Cardiac fibroblast (primary cell): ENCODE measurements at places on chromosomes 4 and X.

- DNase-seq: no peak
These were observed 854.3 kb downstream of the C4orf33 start for GRCh38 chr4:129950217-129950616.

- peak; percentile 67 for DNase-seq
These were observed 109.9 kb upstream of the SMIM10 start for GRCh38 chrX:134880866-134881265.

DNA sequence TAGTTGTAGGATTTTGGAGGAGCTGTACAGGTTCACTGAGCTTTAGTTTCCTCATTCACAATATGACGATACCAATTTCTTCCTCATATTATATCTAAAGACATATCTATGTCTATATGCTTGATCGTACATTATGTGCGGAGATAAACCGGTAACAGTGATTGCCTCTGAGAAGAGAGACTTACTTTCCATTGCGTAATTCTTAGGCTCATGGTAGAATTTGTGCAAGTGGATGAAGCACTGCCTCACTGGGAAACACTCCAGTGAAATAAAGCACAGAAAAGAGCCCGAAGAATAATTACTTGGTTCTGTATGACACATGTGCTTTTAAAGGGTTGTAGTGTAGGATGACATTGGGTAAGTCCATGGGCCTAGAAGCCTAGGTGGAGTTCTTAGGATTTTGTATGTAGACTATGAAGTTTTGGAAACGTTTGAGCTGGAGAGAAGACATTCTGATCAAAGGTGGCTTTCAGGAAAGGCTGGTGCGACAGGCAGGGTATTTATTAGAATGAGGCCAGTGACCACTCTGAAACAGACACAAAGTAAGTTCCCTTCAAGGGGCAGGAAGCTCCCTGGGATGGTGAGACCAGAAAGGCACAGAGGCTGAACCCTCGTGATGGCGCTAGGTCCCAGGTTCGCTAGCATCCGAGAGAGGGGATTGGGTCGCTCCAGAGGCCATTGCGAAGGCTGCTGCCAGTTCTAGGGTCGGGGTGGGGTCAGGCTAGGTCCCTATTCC lies 649 bp upstream of the VBP1 start:
- no peak for DNase-seq

DNA sequence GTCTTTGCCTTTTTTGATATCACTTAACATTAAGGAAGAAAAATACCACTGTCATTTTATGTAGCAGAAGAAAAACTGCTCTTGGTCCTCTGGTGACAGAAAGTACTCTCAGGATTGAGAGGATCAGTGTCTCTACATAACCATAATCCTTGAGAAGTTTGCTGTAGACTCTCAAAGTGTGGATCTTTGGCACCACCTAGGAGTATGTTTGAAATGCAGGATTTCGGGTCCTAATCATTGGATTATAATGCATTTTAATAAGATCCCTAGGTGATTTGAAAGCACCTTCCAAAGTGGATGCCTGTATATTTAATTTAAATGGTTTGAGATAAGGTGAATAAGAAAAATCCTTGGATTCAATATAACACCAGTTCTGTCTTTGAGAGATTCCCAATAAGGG lies 23.2 kb downstream of the MOB1B start:
- DNase-seq: no peak

DNA sequence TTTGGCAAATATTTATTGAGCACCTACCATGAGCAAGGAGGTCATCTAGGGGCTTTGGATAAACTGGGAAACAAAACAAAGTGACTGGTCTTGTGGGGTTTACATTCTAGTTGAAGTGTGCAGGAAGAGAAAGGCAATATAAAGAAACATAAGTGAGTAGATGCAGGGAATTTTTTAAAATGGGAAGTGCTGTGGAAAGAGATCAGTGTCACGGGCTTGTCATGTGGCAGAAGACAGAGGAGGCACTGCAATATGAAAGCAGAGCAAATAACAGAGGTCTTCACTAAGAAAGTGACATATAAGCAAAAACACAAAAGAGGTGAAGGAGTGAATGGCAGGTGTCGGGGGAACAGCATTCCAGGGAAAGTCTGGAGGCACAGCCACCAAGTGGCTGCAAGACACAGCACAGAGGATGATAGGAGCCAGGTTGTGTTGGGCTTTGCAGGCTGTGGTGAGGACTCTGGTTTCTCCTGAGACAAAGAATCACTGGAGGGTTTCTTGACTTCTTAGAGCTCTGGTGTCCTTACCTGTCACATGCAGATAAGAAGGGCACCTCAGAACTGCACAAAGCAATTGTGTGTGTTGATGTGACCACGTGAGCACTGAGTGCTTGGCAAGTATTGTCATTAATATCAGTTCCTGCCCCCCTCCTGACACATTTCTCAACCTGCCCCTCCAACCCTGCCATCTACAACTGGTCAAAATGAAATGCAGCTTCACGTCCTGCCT lies 143.5 kb downstream of the TSPAN5 start:
- no peak for DNase-seq

DNA sequence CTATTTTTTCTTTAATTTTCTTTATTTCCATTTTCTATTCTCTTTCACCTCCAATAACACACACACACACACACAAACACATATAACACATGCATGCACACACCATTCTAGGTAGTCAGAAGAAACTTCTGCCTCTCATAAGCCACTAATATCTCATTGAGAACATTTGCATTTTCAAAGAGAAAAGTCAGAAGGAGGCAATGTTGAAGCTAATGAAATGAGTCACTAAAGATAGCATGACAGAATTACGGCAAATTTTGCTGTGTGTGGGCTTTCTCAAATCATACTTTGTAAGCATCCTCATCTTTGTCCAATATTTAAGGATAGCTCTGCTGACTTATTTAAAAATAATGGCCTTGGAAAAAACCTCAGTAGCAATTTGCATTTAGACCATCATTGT lies 291.3 kb downstream of the GUCY2F start:
- DNase-seq: no peak

- DNase-seq: peak; percentile 87
These were observed 76.9 kb upstream of the SCOC start for GRCh38 chr4:140296335-140297220.

DNA sequence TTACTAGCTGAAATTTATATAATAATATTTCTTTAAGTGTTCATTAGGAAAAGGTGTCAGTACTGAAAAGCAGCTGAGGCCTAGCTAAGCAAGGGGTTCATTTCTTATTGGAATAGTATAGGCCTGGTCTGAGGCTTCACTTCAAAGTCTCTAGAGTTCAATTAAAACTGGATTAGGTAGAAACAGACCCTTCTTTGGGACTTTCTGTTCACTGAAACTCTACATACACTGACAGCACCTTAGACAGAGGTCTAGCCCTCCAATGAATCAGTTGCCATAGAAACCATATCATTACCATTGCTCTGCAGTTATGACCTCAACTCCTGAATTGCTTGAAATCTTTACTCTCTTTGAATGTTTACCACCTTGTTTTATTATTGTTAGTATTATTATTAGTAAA lies 86.4 kb upstream of the MAB21L2 start:
- DNase-seq: no peak

DNA sequence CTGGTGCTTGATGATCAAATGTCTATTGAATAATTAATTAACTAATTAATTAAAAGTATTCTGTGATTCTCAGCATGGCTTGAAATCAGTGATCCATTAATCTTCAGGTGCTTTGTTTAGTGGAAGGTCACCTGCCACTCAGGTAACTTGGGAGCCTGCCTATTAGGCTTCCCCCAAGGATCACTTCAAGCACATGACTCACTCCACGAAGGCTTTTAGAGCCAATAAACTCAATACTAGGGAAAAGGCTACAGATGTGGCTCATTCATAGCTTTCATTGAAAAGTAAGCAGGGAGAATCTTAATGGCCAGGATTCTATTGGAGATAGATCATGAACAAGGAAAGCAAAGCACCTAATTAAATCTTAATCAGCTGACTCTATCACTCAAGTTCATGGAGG lies 21.3 kb downstream of the AREG start:
- no peak for DNase-seq

- no peak for DNase-seq
These were observed 370.0 kb downstream of the GPAT3 start for GRCh38 chr4:83905952-83906351.

DNA sequence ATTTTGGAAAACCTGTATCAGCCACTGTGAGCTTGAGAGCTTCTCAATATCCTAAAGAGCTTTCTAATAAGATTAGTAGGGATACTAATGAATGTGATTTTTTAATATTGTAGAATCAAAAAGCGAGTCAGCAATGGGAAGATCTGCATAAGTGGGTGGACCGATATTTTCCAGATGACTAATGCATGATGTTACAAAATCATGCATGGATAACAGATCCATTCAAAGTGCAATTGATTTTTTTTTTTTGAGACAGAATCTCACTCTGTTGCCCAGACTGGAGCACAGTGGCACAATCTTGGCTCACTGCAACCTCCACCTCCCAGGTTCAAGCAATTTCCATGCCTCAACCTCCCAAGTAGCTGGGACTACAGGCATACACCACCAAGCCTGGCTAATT lies 7.3 kb upstream of the CLDN2 start:
- peak; percentile 34 for DNase-seq

- DNase-seq: no peak
These were observed 536 bp downstream of the OTUD5 start for GRCh38 chrX:48956728-48957414.

- no peak for DNase-seq
These were observed 28.4 kb upstream of the RPS6KA6 start for GRCh38 chrX:84216406-84216805.

GRCh38 chr4:172898715-172899114 lies 269.9 kb upstream of the GALNT7 start:
- no peak for DNase-seq

- DNase-seq: no peak
These were observed 46.8 kb downstream of the HTRA3 start for GRCh38 chr4:8316251-8316771.

DNA sequence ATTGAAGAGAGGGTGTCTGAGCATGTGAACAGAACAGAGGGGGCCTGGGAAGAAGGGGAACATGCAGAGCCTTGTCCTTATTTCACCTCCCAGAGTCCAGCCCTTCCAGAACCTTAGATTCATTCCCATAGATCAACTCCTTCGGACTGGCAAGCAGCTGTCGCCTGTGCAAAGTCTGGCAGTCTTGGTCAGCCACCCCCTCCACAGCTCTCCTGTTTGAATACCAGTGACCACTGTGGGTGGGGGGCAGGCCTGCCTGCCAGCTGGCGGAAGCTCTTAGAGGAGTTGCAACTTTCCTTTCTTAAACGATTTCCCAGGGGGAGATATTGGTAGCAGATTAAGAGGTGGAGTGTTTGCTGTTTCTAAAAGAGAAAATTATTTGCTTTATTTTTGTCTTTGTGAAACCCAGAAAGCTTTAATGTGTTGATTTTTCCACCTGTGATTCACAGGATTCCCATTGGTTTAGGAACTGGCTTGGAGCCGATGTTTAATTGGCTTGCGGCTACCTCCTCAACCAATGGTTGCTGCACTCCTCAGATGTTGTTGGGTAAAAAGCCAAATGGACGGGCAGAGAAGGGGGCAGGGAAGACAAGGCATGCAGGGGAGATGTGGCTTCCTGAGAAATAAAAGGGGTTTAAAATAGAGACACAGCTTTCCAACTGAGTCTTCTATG lies 62.2 kb upstream of the PRPS1 start:
- DNase-seq: peak; percentile 36

DNA sequence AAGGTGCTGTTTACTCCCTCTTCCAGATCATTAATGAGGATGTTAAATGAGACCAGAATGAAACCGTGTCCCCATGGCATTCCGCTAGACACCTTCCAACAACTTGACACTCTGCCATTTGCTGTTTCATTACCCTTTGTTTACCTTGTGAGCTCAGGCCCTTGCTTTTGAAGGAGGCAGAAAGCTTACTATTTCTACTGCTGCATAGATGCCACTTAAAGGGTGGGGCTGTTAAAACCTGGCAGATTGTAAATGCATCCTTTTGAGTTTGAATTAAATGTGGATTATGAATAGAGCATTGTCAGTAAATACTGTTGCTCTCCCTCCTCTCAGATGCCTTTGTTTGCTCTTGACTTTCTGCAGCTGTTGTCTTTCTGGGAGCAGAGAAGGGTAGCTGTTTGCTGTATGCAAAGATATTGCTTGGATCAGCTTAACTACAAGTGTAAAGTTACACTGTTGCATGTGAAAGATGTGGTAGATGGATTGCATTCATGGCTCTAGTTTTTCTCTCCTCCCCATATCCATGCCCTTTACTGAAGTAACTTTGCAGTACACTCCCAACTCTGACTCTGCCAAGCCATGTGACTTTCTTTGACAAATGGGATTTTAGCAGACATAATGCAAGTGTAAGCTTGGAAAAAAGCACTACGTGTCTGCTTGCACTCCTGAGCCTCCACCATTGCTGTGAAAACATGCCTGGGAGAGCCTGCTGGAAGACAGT lies 75.0 kb upstream of the DHX15 start:
- no peak for DNase-seq

DNA sequence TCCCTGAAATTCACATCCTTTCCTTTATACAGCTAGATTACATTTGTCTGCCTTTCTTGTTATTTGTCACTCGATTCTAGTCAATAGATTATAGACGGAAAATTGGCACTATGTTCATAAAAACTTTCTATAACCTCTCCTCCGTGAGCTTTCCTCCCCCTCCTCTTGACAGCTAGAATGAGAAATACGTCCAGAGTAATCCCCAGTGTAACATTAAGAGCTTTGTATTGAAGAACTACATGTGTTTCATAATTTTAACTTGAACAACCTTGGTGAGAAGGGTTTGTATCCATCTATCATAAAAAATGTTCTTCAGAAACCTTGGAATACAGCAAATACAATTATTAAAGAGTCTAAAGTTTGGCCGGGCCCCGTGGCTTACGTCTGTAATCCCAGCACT lies 1707.4 kb downstream of the PCDH7 start:
- DNase-seq: no peak

DNA sequence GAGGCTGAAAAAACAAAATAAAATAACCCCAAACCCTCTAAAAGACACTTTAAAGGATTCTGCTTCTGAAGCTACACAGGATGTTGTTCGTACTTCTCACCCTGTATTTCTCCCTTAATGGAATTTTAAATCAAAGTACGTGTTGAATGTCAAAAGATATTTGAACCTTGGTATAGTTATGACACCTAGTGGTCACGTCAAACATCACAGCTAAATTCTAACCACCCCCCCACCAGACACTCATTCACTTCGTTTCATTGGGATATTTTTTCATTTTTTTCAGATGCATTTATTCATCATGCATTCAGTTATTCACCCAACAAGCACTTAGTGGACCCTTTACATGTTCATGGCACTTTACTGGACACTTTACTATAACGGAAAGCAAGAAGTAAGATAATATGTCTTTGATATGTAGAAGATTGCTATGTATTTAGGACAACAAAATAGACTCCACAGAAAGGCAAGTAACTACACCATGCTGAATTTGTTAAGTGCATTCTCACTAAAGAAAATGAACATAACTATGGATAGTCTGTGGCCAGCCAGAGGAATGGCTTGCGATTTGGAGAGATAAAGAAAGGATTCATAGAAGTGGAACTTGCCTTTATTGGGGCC lies 62.5 kb upstream of the GPR174 start:
- DNase-seq: peak; percentile 29
